ENCODE measurements at places on chromosomes 5 and 9.

DNA sequence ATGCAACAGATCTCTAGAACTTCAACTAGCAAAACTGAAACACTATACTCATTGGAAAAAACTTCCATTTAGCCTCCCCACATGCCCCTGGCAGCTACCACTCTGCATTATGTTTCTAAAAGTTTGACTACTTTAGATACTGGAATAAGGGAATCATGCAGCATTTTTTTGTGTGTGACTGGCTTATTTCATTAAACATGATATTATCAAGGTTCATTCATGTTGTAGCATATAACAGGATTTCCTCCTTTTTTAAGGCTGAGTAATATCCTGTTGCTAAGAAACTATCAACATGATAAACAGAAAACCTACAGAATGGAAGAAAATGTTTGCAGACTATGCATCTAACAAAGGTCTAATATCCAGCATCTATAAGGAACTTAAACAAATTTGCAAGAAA lies 597.9 kb downstream of the DMRTA1 start:
- DNase-seq = peak; percentile 38

GRCh38 chr9:134399435-134400056 lies 73.3 kb downstream of the RXRA start:
- peak; percentile 55 for DNase-seq

DNA sequence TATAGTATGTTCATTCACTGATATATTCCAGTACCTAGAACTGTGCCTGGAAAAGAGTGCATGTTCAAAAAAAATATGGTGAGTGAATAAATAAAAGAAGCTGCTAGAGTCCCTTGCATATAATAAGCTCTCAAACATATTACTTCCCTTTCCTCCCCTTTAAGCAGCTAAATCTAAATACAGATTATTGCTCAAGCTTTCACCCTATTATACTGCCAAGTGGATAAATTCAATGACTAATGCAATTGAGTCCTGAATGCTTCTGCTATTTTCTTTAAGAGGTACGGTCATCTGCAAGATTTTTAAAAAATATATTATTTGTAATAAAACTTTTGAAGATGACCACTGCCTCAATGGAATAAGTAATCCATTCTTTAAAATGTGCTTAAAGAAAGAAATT lies 248.4 kb downstream of the PLK2 start:
- no peak for DNase-seq

DNA sequence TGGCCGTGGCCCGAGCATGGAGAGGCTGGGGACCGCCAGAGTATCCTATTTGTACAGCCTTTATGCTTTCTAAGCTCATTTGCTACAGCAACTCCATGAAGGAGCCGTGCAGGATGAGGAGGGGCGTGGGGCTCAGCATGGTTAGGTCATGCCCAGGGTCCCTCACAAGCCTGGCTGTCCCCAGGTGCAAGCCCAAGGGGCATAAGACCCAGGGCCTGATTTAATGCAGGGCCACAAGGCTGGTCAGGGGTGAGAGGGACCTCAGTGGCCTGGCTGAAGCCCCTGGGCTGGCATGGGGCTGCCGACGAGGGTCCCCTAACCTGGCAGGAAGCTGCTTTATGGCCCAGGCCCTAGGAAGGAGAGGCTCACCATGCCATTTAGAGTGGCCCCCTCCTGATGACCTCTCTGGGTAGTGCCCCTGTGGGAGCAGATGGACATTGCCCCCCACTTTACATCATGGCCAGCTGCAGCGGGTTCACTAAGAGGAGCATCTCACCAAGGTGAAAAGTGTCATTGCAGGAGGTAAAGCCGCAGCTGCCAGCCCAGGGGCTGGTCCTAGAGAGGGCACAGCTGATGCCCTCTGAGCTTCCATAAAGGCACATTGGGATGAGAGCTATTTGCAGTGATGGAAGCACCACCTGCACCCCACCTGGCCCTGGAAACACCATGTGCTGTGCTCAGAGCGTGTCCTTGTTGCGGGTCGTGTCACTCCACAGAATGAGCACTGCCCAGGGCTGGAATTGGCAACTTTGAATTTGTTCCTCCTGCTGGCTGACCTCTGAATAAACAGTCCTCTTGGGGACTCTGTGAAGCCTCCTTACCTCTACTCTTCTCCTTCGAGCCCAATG lies 58.9 kb downstream of the ZNF618 start:
- DNase-seq = no peak

GRCh38 chr5:134738963-134739661 lies 764 bp downstream of the CAMLG start:
- peak; percentile 56 for DNase-seq

DNA sequence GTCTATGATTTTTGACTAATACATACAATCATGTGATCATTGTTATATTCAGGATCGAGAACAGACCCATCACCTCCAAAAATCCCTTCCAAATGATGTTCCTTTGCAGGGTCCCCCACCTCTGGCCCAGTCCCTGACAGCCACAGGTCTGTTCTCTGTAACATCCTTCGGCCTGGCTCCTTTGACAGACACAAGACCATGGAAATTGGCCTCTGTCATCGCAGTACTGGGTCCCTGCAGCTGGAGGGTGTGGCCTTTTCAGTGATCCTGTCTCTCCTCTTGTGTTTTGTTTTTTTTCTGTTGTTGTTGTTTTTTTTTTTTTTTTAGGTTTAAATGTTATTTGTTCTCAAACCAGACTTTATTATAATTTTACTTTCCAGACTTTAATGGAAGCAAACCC lies 27.4 kb upstream of the ANKRD33B start:
- DNase-seq = no peak

DNA sequence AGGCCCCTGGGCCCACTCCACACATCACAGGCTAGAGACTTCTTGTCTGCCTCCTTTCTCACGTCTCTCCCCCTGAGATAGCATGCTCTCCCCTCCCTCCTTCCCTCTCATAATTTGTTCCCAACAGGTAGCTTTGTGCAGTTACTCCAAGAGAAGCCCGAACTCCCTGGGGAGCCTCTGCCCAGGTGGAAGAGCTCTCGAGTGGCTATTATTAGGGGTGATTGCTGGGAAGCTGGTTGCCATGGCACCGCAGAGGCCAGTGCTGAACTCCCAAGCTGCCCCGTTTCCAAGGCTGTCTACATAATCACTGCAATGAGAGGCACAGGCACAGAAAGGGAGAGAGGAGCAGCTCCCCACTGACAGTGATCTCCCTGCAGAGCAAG lies 104.7 kb upstream of the GPR151 start:
- DNase-seq = no peak

All from HT1080 (cell line).